CD4-positive, alpha-beta T cell (primary cell): ENCODE measurements at places on chromosomes 2 and 18. TPM values are rescaled to one million over a fixed set of nuclear protein-coding genes. Genes with fewer than 3 reads are reported as not detected.

DNA sequence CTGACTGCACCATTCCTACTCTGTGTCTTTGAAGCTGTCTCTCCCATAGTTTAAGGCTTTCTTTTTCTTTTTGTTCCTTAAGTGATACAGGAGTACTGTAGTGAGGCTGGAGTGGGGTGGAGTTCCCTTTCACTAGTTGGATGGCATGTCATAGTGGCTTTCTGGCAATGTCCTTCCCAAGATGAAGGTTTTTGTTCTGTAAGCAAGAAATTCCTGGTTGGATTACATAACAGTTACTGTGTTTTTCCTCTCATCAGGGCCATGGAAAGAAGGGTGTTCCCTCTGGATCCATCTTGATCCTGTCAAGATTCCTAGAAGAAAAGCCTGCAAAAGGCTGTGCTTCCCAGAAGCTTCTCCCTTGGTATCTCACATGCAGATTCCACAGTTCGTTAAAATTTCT is 84.2 kb downstream of the ACKR3 start:
- DNase-seq, result no peak

DNA sequence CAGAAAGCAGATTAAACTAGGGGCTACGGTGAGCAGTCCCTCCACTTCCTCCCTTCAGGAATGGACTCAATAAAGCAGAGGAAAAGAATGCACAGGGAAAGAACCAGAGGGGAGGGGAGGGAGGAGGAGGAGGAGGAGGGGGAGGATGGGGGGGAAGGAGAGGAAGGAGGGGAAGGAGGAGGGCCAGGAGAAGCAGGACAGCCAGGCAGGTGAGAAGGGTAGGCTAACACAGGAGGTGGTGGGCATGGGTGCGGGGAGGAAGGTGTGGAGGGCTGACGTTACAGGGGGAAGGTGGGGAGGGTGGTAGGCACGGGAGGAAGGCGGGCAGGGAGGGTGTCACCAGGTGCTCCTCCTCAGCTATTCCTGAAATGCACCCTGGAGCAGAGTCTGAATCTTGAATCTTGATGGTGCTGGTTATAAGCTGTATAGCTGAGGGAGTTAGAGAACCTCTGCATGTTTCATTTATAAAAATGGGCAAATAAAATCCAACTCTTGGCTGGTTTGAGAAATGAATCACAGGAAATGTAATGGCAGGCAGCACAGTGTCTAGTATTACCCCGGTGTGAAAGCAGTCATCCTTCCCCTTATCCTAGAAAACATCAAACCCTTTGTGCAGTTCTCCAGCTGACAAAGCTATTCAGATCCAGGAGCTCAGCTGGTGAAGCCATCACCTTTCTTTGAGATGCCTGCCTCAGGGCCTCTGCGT is 3.4 kb downstream of the TMEM18 start:
- no peak for DNase-seq

GRCh38 chr2:59961746-59962145 is 591.7 kb downstream of the BCL11A start:
- DNase-seq, result no peak

GRCh38 chr2:25794544-25795276 is 83.6 kb downstream of the ASXL2 start:
- no peak for DNase-seq

DNA sequence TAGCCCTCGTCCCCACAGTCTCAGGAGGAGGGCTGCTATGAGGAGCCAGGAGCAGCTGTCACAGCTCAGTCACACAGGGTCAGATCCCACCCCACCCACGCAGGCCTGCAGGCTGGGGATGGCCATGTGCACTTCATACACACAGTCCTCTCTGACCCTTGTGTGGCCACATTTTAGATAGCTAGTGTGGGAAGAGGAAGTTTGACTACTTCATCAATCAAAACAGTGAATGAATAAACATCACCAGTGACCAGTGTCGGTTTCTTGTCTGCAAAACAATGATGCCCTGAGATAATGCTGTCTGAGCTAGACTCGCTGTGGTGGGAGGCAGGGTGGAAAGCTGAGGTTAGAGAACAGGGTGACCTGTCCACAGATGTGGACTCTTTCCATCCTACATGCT is 107.1 kb downstream of the PIEZO2 start:
- no peak for DNase-seq

DNA sequence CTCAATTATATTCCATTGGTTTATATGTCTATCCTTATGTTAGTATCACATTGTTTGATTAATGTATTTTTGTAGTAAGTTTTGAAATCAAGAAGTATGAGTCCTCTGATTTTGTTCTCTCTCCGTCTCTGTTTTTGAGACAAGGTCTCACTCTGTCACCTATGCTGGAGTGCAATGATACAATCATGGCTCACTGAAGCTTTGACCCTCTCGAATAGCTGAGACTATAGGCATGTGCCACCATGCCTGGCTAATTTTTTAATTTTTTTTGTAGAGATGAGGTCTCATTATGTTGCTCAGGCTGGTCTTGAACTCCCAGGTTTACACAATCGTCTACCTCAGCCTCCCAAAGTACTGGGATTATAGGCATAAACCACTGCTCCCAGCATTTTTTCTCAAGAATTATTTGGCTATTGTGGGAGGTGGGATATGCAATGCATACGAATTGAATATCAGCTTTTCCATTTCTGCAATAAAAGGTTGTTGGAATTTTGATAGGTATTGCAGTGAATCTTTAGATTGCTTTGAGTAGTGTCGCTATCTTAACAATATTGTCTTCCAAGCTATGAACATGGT is 17.7 kb upstream of the GORASP2 start:
- no peak for DNase-seq

GRCh38 chr2:9460441-9461017 is 13.8 kb upstream of the IAH1 start:
- DNase-seq, result no peak

GRCh38 chr18:60411715-60412114 is 39.1 kb upstream of the MC4R start:
- no peak for DNase-seq

DNA sequence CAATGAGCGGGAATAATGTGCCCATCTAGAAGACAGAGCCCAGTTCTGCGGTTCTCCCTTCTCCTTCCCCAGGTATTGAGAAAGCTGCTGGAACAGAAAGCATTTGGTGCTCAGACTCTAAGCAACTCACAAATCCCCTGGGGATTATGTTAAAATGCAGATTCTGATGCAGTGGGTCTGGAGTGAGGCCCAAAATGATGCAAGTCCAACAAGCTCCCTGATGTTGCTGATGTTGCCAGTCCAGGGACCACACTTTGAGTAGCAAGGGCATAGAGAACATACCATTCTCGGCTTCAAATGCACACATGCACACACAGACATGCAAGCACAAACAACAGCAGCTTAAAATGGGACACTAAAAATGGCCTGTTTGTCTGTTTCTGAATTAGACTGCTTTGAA is 274.8 kb upstream of the NCKAP5 start:
- no peak for DNase-seq

DNA sequence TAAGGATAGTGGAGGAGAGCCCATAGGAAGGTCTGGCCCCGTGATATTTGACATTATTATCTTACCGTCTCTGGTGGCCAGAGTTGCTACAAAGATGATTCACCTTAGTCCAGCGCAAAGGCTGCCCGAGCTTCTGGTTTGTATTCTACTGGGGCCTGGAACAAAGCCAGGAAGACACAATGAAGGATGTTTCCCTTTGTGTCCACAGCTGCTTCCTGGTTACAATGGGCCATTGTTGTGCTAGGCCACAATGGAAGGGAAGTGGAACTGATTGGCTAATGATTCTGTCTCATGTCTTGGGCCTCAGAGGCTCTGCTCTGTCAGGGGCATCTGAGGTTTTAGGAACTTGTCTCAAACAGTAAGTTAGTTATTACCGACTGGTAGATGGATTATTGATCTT is 132.2 kb downstream of the TDRD15 start:
- no peak for DNase-seq

DNA sequence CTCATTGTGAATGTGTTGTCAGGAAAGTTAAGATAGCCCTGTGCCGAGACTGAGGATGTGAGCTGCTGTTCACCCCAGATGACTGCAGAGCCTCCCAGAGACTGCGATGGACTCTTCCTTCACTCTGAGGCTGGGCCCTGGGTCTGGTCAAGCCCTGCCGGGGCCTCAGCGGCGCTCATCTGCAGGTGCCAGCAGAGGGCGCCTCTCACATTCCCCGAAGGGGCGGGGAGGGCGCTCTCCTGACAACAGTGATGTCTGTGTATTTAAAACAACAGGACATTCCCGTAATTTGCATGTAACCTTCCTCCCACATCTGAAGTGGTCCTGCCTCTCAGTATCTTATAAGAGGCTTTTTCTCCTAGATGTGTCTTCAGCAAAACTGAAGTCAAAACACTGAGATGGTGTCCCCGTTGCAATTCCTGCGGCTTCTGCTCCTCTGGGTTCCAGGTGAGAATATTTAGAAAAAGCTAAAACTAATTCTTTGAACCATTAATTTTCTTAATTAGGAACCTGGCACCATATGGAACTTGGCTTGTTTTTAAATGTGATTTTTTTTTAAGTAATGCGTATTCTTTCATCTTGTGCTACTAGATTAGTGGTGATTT is 1377.9 kb downstream of the RPIA start:
- DNase-seq, result no peak

UGT1A8 gene
- total RNA-seq, result not detected
